ENCODE measurements at places on chromosomes 2 and 18.
A peak's percentile ranks its signal among the peaks of the same experiment; 100 is the strongest.

DNA sequence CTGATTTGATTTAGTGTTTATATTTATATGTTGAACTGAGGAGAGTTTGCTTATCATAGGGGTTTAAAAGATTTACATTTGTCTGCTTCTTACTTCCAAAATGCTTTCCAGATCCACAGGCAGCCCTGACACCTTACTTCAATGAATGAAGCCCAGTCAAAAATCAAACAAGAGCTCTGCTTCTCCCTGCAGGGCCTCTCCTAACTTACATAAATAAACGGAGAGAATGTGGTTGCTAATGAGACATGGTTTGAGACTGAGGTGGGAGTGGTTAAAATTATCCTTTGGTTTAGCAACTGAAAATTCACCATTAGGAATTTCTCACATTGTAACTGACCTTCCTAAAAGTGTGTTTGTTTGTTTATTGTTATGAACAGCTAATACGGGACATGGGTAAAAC lies 612.3 kb upstream of the FANCL start:
- no peak for DNase-seq

GRCh38 chr2:29114586-29114945 lies 649 bp upstream of the CLIP4 start:
- DNase-seq, result no peak

GRCh38 chr2:178263159-178263860 lies 69.0 kb downstream of the OSBPL6 start:
- no peak for DNase-seq

DNA sequence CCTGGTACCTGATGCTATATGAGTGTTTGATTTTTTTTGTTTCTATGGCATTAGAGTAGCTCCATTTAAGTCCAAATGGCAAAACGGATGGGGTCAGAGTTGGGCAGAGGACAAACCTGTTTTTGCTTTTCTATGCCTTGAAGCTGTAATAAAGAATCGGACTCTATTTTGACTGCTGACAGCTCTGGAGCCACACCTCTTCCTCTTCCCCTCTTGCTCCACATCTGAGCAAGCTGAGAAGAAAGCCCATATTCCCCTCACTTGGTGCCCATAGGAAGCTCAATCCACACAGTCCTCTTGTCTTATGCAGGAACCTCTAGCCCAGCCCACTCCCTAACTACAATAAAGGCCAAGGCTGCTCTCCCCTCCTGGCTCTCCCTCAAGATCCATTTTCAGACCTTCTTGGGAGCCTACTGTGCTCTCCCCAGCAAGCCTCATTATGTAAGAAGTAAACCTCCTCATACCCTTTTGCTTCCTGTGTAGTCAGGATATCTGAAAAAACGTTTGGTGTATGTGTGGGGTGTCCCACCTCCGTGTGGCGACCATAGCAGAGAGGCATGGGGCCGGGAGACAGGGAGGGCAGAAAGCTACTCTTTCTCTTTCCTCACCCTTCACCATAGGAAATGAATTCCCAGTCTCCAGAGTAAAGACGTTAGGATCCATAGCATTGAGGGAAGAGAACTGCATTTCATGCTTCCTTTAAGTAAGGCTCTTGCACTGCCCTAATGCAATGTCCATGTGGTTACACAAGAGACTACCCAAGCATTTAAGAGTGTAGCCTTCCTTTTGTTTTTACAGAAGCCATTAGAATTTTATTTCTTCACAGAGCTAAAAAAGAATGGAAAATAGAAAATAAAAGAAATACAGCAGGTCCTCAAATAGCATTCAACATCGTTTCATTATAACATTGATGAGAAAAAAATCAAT lies 41.9 kb upstream of the RAPGEF4 start:
- no peak for DNase-seq

- DNase-seq, result no peak
Observed at GRCh38 chr2:29401994-29402393, 286.8 kb downstream of the CLIP4 start.

- no peak for DNase-seq
Observed at GRCh38 chr2:204343685-204344084, 201.6 kb upstream of the PARD3B start.

DNA sequence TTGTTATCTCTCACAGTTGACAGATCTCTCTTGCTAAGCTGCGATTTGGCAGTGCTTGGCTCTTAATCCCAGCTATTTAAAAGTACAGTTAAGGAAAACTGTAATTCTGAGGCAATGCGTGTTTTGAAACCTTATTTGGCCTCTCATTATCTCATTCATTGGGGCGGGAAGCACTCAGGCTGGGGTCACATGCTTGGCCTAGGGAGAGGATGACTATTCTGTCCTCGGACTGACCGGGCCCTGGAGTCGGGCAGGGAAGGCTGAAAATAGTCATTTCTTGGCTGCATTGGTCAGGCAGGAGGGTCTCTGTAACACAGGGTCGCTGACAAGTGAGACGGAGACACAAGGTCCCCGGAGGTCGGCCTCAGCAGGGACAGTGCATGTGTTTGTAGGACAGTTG lies 20.2 kb upstream of the EMILIN2 start:
- no peak for DNase-seq

GRCh38 chr2:26633351-26633945 lies 7.7 kb downstream of the CIB4 start:
- no peak for DNase-seq

GRCh38 chr2:230748087-230748486 lies 35.4 kb downstream of the CAB39 start:
- DNase-seq, result peak; percentile 77

GRCh38 chr2:236875906-236876505 lies 209.7 kb upstream of the COPS8 start:
- no peak for DNase-seq

DNA sequence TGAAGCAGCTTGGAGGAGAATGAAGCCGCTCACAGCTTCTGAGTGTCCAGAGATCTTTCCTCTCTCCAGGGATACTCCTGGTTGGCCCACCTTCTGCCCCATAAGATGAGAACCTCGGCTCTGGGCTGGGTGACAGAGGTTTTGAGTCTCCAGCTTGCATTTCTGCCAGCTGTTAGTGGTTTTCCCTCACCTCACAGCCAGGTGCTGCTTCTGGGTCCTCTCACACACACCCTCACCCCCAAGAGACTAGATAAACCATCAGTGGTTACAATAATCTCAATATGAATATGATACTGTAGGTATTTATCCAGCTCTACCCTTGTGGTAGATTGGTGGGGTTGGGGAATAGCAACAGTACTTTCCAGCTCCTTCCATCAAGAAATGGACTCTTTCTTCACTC lies 161.7 kb upstream of the SIX3 start:
- DNase-seq, result no peak

DNA sequence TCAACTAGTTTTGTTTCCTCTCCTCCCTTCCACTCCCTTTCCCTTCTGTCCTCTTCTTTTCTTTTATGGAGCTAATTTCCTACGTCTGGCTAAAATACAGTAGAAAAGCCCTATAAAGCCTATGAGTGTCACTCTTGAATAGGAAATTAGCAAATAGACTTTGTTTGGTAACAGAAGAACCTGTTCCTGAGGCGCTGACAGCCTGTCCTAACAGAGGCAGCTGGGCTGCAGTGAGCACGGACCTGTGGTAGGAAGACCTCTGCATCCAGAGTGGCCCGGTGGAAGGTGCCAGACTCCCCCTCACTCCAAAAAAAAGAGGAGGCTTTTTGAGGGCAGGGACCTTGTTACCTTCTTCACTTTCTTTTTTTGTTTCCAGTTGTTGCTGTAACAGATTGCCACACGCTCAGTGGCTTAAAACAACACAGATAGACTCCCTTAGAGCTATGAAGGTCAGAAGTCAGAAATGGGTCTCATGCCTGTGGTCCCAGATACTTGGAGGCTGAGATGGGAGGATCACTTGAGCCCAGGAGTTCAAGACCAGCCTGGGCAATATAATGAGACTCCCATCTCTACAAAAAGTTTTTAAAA lies 81.2 kb upstream of the TXNDC2 start:
- no peak for DNase-seq
